ENCODE measurements at places on chromosomes 1 and 21.

GRCh38 chr1:41175546-41175945 is 66.6 kb downstream of the SCMH1 start:
- no peak for DNase-seq
- no peaks in the 10 kb centered on the region for H3K36me3 ChIP-seq
- no peaks in the 10 kb centered on the region for H3K27me3 ChIP-seq
- H3K4me1 ChIP-seq, result no peaks in the 10 kb centered on the region
- no peak overlapping the region for H3K4me3 ChIP-seq
- no peak overlapping the region for H3K27ac ChIP-seq

DNA sequence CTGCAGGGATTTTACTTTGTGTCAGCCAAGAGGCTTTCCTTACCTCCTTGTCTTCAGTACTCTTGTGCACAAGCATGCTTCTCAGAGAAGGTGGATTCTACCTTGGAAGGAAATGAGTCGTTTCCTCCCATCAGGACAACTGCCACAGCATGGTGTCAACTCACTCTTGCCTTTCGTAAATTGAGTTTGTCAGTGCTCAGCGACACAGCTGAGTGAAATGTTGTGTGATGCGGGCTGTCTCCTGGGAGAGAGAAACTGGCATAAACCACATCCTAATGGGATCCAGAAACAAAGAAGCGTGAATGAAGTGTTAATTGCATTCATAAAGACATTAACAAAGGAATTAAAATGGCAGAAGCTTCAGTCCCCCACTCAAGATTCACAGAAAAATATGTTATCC is 51.5 kb upstream of the SLC22A15 start:
- no peak overlapping the region for H3K4me3 ChIP-seq
- no peaks in the 10 kb centered on the region for H3K27me3 ChIP-seq
- DNase-seq, result no peak
- H3K4me1 ChIP-seq, result no peaks in the 10 kb centered on the region
- no peak overlapping the region for H3K27ac ChIP-seq
- no peaks in the 10 kb centered on the region for H3K36me3 ChIP-seq

DNA sequence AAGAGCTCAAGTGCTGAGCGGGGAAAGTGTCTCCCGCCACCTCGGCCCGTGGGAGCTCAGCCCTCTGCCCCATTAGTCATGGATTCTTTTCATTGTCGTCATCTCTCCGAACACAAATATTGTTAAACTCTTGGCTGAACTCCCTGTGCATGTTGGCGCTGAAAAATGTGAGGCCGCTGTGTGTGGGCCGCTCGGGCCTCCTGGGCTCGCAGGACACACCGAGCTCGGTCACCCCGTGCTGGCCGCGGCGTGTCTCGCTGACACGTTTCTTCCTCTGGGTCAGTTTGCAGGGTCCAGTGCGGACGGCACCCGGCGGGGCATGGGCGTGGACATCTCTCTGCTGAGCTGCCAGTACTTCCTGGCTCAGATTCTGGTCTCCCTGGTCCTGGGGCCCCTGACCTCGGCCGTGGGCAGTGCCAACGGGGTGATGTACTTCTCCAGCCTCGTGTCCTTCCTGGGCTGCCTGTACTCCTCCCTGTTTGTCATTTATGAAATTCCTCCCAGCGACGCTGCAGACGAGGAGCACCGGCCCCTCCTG is 25.6 kb downstream of the SLC45A1 start:
- H3K36me3 ChIP-seq, result no peaks in the 10 kb centered on the region
- DNase-seq, result peak; percentile 90
- H3K27ac ChIP-seq, result peak overlapping the region; percentile 86
- no peaks in the 10 kb centered on the region for H3K27me3 ChIP-seq
- H3K4me3 ChIP-seq, result no peak overlapping the region

DNA sequence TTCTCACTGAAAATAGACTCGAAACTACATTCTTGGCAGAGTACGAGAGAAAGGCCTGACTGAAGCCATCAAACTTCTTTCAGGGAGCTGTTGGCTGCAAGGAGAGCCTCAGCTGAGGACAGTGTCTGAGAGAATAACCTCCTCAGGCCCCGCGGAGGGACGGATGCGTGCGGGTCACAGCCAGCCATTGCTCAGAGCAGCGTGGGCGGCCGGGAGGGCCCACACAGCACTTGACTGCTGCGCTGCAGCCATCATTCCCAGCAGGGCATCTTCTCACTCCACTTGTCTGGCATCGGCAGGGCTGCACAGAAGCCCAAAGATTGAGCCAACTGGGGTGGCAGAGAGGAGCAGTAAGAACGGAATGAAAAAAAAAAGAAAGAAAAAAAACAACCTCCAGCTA is 113.5 kb downstream of the XCL2 start:
- no peaks in the 10 kb centered on the region for H3K36me3 ChIP-seq
- no peak overlapping the region for H3K4me3 ChIP-seq
- peaks cover 16% of the 10 kb centered on the region for H3K4me1 ChIP-seq
- H3K27me3 ChIP-seq, result no peaks in the 10 kb centered on the region

GRCh38 chr21:30434033-30434631 is 4.1 kb downstream of the KRTAP13-4 start:
- H3K4me3 ChIP-seq, result no peak overlapping the region
- H3K27me3 ChIP-seq, result no peaks in the 10 kb centered on the region
- no peak overlapping the region for H3K27ac ChIP-seq
- H3K4me1 ChIP-seq, result no peaks in the 10 kb centered on the region
- H3K36me3 ChIP-seq, result no peaks in the 10 kb centered on the region

- H3K36me3 ChIP-seq, result no peaks in the 10 kb centered on the region
- DNase-seq, result no peak
Measured at GRCh38 chr1:115063228-115063901, 25.9 kb downstream of the TSPAN2 start.

DNA sequence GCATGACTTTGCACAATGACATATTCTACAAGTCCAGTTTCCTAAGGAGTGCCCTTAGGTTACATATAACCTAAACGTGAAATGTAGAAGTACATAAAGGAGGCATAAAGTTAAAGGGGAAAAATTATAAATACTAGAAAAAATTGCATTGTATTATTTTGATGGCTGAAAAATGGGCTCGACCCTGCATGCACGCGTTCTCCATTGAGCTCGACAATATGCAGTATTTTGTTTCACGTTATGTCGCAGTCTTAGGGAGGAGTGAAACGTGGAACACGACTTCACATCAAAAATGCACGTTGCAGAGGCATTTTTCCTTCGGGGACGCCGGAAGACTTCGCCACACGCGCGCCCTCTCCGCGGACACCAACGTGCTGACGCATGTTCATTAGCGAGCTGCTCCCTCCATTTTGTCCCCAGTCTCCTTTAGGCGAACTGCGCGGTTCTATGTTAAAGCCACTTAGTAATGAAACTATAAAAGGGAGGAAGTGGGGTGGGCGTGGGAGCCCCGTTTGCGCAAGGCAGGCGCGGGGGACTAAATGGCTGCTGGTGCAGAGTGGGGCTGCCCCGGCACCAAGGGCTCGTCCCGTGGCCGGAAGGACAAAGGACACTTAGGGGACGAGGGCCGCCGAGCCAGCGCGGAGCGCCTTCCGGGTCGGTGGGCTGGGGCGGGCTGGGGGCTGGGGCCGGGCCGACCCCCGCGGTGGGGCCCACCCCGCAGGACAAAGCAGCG is 749 bp upstream of the COX20 start:
- H3K27ac ChIP-seq, result peak overlapping the region; percentile 99
- H3K36me3 ChIP-seq, result no peaks in the 10 kb centered on the region
- no peaks in the 10 kb centered on the region for H3K27me3 ChIP-seq
- peak overlapping the region; percentile 54 for H3K4me3 ChIP-seq
- no peaks in the 10 kb centered on the region for H3K4me1 ChIP-seq

DNA sequence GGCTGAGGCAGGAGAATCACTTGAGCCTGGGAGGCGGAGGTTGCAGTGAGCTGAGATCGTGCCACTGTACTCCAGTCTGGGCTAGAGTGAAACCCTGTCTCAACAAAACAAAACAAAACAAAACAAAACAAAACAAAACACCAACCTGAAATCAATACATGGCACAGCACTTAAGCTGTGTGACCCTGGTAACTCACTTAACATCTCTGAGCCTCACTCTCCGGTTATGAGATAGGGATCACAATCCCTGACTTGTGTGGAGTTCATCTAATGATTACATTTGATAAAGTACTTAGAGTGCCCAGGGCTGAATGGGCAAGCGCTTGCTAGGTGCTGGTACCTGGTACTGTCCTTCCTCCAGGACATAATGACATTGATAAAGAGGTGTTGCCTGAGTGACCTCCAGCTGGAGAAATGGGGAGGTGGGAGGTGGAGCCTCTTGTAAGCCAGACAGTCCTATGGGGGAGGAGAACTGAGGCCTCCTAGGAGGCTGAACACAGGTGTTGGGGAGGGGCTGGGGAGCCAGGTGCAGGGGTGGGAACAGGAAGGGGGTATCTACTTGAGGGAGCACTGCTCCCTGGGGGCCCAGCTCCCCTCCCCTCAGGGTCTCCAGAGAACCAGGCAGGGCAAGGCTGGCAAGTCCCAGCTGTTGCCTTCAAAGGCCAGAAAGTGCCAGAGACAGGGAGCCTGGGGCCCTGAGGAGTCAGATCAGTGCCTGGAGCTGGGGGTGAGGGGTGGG is 17.9 kb downstream of the FOXO6 start:
- H3K36me3 ChIP-seq, result no peaks in the 10 kb centered on the region
- H3K27me3 ChIP-seq, result no peaks in the 10 kb centered on the region

- no peak overlapping the region for H3K4me3 ChIP-seq
- peak; percentile 56 for DNase-seq
- H3K36me3 ChIP-seq, result no peaks in the 10 kb centered on the region
- H3K27ac ChIP-seq, result no peak overlapping the region
Measured at GRCh38 chr1:67853704-67854103, 20.4 kb upstream of the GNG12 start.

- H3K4me3 ChIP-seq, result no peak overlapping the region
- H3K4me1 ChIP-seq, result no peaks in the 10 kb centered on the region
- no peak for DNase-seq
- H3K27me3 ChIP-seq, result no peaks in the 10 kb centered on the region
- H3K36me3 ChIP-seq, result no peaks in the 10 kb centered on the region
Measured at GRCh38 chr1:212152308-212152693, 116.8 kb downstream of the DTL start.
